Stimulated activated CD4-positive, alpha-beta T cell treated with anti-CD3 and anti-CD28 coated beads, Interleukin-1b, Interleukin-23, amount 100 ng/mL, for 4 hours (primary cell): ENCODE measurements at places on chromosomes 11 and 22.

- no peak for DNase-seq
These were observed 72.6 kb downstream of the MYO7A start for GRCh38 chr11:77200351-77201268.

DNA sequence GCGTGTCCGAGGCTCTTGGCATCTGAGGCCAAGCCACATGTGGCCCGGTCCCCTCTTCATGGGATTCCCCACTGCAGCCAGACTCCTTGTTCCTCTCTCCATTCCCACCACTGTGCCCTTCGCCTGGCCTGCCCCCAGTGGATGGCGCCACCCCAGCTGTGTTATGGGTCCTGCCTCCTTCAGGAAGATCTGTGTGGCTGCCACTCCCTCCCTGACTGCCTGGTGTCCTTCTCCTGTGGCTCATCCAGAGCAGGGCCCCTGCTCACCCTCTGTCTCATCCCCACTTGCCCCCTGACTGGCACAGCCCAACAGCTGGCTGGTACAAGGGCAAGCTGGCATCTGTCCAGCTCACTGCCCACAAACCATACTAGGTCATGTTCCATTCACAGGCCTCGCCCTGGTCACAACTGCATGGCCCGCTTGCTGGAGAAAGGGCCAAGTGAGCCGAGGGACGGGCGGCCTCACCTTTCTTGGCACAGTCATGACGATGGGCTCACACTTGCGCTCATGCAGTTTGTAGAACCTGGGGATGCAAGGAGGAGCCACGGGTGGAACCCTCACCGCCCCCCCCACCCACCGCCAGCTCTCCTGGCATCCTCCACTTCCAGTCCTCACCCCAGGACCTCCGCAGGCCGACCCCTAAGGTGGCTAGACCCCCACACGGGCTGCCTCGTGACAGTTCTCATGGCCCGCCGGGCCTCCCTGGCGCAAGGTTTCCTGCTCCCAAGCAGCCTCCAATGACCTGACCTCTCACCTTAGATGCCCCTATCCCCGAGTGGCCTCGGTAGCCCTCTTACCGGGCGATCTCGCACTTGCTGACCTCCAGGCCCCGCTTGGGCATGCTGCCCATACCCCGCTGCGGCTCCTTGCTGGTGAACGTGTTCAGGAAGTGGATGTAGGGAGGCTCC, 2.1 kb upstream of the PTPRCAP start:
- DNase-seq = no peak

GRCh38 chr11:118984825-118985224, 13.1 kb upstream of the CENATAC start:
- no peak for DNase-seq

- no peak for DNase-seq
These were observed 15.4 kb upstream of the POU2AF2 start for GRCh38 chr11:111230122-111230465.
